ENCODE measurements at places on chromosomes 7 and 10.
A peak's percentile ranks its signal among the peaks of the same experiment; 100 is the strongest.

DNA sequence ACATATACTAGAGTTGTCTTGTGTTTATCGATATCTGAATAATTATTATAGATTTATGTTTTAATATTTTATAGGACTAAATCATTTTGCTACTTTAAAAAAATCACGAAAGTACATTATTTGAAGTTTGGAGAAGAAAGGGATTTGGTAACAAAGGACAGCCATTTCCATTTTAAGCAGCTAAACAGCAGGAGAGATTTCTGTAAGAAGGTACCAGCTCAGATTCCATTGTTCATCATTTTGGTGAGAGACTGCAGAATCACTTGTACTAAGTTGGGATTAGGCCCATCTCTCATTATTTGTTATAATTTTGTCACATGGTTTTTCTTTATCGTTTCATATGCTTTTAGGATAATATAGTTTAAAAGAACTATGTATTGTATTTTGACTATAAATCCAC is 46.7 kb downstream of the PALS2 start:
- DNase-seq, result no peak

GRCh38 chr7:140564643-140565042 is 76.0 kb downstream of the DENND2A start:
- no peak for DNase-seq

DNA sequence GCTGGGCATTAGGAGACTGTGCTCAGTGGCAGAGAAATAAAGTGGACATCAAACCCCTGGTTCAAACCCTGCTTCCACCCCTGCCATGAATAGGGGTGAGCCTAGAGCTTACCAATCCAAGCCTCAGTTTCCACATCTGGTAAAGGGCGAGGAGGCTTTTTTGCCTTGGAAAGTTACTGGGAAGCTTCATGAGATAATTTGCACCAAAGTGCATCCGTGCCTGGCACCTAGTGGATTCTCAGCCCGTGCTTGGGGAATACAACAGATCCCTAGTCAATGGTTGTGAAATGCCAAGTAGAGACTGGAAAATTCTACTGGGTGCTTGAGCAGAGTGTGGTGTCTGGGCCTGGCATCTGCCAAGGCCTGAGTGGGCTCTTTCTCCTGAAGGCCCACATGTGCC is 158.7 kb upstream of the ZMIZ1 start:
- DNase-seq, result no peak

DNA sequence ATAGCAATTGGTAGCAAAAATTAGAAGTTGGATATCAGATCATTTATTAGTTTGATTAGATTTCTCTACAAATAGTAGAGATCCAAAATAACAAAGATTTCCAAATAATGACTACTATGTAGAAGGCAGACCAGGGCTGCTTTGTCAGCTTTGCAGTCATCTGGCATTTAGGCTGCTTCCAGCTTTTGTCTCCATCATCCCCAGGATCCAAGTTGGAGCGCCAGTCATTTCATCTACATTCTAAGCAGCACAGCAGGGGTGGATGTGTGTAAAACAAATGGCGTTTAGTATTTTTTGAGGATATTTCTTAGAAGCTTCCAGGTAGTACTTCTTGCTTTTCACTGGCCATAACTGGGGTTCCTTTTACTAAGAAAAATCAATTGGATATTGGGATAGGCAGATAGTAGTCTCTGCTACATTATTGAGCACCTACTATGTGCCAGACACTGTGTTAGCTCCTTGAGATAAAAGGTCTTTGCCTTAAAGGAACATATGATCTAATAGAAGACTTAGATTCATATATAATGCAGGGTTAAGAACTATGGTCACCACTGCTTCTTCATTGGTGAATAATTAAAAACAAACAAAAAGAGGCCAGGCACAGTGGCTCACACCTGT is 41.5 kb downstream of the TPST1 start:
- DNase-seq, result no peak

GRCh38 chr10:77801474-77802161 is 124.9 kb downstream of the DLG5 start:
- DNase-seq, result peak; percentile 70

GRCh38 chr7:148172920-148173319 is 417.6 kb upstream of the C7orf33 start:
- no peak for DNase-seq

- no peak for DNase-seq
Measured at GRCh38 chr7:133429371-133429770, 176.5 kb downstream of the EXOC4 start.

GRCh38 chr10:68560943-68561864 is 1.1 kb downstream of the TET1 start:
- no peak for DNase-seq

DNA sequence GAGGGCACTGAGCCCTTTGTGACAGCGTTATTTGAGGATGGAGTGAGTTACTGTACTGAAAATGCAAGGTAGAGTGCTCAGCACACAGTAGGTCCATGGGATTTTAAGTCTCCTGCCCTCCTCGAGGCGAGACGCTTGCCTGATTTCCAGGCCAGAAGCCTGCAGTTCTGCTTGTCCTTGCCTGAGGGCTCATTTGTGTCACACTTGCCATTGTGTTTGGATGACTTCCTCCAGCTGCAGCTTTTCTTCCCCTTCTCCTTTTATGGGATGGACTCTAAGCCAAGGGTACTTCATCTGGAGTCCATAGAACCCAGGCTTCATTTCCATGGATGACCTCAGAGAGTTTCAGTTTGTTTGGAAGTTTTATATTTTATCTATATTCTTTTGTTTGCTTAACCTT is 304.2 kb upstream of the BMPER start:
- no peak for DNase-seq

DNA sequence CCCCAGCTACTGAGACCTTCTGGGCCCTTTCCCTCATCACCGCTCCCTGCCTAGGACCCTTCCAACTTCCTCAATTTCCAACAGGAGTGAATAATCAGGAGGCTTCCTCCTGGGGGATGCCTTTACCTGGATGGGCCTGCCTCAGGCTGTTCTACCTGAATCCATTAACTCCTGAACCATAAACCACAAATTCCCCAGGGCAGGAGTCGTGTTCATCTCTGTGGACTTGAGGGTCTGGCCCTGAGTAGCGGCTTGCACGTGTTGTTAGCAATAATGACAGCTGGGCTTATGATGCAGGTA is 105.1 kb upstream of the GPR26 start:
- DNase-seq, result no peak

GRCh38 chr10:74949034-74949832 is 122.8 kb downstream of the KAT6B start:
- DNase-seq, result no peak

GRCh38 chr7:64114791-64115190 is 69.6 kb downstream of the ZNF727 start:
- no peak for DNase-seq

GRCh38 chr7:98360221-98361130 is 40.4 kb downstream of the BAIAP2L1 start:
- DNase-seq, result no peak

DNA sequence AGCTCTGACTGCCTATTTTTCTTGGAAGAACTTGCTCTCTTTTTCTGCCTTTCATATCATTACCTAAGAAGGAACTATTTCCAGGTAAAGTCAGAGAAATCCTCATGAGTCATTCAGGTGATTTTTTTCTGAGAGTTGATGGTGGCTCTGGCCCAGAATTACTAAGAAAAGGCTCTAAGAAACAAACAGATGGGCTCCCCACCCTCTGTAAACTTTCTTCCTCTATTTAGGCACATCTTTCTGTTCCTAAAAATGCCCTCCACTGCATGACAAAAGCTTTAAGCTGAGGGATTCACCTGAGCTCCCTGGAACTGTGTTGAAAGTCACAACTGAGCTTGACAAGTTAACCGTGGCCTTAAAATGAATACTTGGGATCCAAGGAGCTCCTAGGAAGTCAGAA is 1.6 kb downstream of the OLAH start:
- no peak for DNase-seq

GRCh38 chr7:12851841-12852240 is 164.4 kb downstream of the ARL4A start:
- no peak for DNase-seq

DNA sequence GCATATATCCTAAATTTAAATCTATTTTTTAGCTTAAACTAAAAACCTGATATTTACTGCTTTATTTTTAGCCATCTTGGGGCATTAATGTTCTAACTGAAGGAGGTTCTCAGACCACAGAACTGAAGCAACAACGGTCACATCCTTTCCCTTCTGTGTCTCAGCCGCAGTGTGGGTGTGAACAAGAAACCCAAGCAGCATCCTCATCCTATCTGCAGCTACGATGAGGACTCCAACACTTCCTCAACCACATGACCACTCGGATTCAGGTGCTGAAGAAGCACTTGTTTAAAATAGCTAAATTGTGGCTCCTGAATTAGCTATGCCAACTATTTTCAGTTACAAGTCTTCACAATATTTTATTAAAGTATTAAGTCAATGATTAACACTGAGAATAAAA is 5.3 kb downstream of the ESYT2 start:
- peak; percentile 83 for DNase-seq

DNA sequence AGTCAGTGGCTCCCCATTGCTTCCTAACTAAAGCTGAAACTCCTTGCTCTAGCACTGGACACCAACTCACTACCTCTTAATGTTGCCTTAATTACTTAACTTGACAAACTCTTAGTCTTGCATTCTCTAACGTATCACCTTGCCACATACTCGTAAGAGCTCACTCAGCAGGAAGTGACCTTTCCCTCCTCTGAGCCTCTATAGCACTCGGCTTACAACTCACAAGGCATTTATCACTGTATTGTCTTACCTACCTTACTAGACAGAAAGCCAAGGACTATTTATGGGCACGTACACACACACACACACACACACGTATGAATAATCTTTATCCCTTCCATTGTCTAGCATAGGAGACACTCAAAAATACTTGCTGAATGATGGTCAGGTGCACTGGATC is 21.2 kb downstream of the CEP41 start:
- DNase-seq, result no peak

DNA sequence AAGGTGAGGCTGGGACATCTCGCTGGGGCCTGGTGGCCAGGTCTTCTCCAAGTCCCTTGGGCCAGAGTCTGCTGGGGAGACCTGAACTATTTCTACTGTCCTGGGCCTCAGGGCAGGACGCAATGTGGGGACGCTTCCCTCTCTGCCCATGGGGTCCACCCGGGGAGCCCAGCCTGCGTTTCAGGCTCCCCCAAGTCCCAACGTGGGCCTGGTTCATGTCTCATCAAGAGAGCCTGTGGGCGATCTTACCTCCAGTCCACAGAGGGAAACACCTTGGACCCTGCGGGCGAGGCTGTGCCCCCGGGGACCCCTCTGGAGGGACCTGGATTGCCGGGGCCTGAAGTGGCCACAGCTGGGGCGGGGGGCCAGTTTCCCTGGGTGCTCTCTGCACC is 91.7 kb downstream of the DNAJB6 start:
- no peak for DNase-seq

DNA sequence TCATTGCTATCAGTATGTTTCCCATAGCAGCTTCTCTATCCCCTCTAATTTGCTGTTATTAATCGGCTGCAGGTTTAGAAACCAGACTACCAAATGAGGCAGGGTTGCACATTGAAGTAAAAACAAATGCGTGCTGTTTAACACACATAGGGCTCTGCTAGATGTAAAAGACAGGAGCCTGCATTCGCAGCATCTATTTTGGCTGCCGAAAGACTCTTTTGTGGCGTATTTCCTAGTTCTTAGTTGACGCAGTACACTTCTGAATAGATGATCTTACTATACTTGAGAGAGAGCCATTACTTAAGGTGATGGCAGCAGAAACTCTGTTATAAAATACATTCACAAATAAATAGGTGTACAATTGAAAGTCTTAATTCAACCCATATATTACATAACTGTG is 21.4 kb downstream of the SGCE start:
- no peak for DNase-seq

GRCh38 chr10:79266543-79267312 is 80.5 kb upstream of the PPIF start:
- DNase-seq, result peak; percentile 31

DNA sequence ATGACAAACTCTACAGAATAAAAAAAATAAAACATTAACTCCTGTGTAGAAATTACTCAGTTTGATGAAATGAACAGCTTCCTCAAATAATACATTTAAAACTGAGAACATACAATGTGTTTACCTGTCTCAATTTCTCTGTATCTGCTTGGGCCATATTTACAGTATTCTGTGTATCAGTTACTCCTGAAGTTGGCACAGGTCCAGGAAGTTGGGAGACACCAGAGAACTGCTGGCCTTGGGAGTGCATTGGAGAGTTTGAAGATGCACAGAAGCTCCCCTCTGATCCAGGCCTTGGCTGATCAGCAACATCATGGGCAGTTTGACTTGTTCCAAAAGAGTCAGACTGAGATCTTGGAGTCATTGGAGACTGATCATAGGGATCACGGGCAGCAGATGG is 155.1 kb downstream of the GALNT11 start:
- no peak for DNase-seq

DNA sequence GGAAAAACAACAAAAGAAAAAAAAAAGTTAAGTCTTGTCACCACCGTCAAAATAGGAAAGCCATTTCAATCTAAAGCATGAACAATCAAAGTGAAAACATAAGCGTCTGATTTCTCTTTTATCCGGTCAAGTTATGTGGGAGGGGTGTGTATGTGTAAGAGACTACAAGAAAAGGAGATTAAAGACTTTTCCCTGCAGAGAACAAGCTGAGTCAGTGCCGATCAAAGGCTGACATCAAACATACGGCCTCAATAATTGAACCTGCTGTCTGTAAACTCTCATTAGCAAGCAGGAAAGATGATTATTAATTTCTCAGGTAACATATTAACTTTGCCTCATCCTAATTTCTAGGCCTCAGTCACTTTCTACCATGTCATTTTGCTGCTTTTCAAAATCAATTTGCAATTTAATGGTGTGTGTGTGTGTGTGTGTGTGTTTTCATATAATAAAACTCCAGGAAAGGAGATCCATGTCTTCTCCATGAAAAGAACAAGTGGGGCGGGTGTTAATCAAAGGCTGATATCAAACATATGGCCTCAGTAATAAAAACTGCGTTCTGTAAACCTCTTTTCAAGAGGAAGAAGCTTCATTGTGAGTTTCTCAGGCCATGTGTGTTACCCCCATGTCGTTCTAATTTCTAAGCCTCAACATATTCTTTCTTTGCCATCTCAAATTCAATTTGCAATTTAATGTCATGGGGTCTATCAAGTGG is 649.1 kb upstream of the SORCS1 start:
- no peak for DNase-seq

DNA sequence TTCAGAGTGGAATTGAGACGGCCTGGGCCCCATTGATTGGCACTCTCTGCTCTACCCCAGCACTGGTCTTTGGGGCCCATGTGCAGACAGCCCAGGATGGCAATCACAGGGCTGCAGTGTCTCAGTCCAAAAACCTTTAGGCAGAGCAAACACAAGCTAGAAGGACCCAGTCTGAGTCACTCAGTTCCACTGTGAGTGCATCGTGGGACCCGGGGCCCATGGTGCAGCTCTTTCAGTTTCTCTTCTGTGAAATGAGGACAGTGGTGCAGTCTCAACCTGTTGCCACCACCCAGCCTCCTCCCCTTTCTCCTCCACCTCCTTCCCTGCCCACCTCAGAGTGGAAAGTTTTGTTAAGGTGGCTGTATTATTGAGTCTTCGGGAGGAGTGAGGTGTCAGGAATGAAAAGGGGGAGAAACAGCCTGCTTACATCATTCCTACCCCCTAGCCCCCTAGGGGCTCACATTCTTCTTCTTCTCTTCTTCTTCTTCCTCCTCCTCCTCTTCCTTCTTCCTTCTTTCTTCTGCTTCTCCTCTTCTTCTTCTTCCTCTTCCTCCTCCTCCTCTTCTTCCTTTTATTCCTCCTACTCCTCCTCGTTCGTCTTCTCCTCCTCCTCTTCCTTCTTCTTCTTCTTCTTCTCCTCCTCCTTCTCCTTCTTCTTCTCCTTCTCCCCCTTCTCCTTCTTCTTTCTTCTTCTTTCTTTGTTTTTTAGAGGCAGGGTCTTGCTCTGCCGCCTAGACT is 19.5 kb upstream of the CARD11 start:
- DNase-seq, result peak; percentile 81
